ENCODE measurements at places on chromosomes 4 and X.

GRCh38 chr4:38625508-38625907 lies 38.5 kb upstream of the KLF3 start:
- DNase-seq, result no peak

- no peak for DNase-seq
Measured at GRCh38 chr4:153522802-153523094, 56.6 kb downstream of the TMEM131L start.

- DNase-seq, result no peak
Measured at GRCh38 chrX:110846071-110846470, 50.5 kb upstream of the CHRDL1 start.

DNA sequence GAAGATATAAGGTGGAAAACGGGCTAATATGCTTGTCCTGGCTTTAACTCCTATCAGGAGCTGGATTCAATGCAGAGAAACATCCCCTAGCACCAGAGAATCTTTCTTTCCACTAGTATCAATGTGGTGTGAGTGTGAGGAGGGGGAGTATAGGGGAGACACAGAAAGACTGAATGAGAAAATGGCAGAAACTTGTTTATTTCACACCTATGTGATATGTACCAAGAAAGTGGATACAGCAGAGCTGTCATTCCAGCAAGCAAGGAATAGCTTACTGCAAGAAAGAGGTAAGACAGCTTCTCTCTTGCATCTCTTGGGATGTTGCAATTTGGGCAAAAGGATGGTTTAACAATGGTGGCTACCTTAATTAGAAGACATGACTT lies 105.6 kb downstream of the LNX1 start:
- no peak for DNase-seq

DNA sequence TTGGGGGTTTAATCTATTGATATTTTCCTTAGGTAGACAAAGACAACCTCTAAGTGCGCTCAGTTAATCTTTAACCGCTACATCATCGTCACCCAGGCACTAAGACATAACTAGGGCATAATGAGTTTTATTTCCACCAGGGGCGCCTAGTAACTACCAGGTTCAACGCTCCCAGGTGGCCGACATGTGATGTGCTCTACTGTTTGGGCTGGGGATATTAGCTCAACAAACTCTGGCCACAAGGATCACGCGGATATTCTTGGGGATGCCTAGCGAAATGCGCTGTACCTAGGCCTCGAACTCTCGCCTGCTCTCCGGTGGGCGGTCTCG lies 915 bp upstream of the RAB33B start:
- DNase-seq, result no peak

DNA sequence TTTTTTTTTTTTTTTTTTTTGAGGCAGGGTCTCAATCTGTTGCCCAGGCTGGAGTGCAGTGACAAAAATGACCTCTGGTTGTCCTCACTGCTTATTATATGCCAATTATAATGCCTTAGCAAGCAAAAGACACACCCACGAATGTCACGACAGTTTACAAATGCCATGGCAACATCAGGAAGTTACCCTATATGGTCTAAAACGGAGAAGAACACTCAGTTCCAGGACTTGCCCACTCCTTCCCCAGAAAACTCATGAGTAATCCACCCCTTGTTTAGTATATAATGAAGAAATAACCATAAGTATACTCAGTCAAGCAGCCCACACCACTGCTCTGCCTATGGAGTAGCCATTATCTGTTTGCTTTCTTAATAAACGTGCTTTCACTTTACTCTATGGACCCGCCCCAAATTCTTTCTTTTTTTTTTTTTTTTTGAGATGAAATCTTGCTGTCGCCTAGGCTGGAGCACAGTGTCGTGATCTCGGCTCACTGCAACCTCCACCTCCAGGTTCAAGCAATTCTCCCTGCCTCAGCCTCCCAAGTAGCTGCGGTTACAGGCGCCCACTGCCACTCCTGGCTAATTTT lies 106.2 kb downstream of the SMIM20 start:
- DNase-seq, result peak; percentile 79

DNA sequence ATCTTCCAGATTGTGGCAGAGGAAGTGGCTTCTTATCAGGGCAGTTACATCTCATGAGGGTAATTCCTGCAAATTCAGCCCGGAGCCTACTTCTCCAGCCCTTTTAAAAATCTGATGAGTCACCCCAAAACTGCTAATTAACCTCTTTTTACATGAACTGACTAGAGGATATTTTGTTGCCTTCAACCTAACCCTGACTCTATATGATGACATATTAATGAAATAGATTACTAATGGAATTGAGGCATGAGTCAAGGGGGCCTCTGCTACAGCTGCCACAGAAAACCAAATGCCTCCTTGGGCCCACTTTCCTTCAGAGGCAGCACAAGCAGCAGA lies 72.5 kb downstream of the QRFPR start:
- no peak for DNase-seq

- no peak for DNase-seq
Measured at GRCh38 chr4:95181243-95181995, 367.4 kb downstream of the UNC5C start.

GRCh38 chr4:57065730-57066482 lies 44.3 kb downstream of the IGFBP7 start:
- DNase-seq, result no peak

- peak; percentile 9 for DNase-seq
Measured at GRCh38 chr4:153207567-153207966, 3.3 kb downstream of the TRIM2 start.

GRCh38 chr4:1399508-1400190 lies 6.6 kb downstream of the NKX1-1 start:
- no peak for DNase-seq

DNA sequence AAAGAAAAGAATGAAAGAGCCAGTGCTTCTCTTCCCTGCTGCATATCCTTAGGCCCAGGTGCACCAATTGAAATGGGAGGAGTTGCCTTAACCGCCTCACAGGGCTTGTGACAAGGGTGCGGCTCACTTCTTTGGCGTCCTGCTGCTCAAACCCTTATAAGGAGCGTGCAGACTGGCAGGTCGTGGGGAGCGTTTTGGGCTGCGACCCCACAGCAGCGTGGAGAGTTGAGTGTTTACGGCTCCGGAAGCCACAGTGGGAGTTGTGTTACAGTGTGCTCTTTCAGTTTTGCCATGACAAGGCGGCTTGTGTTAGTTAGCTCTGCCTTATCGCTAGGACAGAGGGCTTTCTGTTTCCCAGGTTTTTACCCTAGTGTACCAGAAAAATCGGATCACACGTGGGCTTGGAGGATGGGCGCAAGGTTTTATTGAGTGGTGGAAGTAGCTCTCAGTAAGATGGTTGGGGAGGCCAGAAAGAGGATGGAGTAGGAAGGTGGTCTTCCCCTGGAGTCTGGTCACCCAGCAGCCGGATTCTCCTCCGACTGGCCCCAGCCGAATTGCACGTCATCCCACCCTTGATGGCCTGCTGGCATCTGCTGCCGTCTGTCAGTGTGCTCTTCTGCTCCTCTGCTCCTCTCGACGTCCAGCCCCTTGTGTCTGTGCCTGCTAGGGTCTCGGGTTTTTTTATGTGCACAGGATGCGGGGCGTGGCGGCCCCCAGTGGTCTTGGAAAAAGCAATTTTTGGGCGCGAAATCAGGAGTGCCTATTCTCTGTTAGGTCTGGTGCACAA lies 718.9 kb downstream of the ARAP2 start:
- no peak for DNase-seq

- DNase-seq, result no peak
Measured at GRCh38 chr4:24208691-24209090, 318.8 kb upstream of the PPARGC1A start.

DNA sequence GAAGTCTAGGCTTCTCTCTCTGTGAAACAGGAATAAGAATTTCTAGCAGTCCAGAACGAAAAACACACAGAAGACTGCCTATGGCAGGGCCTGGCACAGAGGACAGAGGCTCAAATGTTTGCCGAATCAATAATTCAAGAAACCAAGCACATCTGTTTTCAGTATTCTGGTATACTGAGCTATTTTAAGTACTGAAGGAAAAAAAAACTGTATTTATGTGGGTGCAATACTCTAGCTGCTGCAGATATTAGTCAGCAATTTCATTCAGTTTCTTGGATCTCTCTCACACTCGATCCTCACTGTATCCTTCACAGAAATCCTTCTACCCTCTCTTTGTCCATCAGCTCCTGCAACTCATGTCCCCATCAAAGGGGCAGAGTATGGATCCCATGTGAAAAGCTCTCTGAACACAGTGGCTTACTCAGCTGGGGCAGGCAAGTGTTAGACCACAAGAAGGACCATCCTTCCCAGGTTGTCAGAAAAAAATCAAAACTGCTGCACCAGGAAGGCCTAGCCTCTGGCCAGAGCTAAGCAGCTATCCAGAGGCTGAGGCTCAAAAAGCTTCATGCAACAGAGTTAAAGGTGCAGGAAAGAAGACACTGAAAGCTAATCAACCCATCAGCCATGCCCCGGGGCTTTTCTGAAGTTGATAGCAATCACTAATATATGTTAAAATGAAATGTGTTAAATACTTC lies 9.1 kb upstream of the USO1 start:
- DNase-seq, result no peak

DNA sequence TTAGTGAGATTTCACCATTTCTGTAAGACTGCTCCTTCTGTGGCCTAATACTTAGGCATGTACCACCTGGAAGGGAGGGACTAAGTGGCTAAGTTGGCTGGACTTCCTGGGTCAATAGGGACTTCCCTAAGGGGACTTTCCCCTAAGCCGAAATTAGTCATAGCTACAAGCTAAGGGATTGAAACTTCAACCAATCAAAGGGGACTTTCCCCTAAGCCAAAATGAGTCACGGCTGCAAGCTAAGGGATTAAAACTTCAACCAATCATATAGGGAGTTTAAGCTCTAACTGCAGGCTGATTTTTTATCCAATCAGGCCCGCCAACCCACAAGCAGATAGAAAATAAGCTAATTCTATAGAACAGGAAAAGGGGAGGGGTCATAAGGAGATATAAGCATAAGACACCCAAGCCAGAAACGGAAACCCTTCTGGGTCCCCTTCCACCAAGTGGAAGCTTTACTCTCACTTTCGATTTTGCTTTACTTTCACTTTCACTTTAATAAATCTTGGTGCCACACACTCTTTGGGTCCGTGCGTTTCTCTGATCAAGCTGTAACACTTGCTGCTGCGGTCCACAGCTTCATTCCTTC lies 382.8 kb downstream of the KLHL4 start:
- no peak for DNase-seq

DNA sequence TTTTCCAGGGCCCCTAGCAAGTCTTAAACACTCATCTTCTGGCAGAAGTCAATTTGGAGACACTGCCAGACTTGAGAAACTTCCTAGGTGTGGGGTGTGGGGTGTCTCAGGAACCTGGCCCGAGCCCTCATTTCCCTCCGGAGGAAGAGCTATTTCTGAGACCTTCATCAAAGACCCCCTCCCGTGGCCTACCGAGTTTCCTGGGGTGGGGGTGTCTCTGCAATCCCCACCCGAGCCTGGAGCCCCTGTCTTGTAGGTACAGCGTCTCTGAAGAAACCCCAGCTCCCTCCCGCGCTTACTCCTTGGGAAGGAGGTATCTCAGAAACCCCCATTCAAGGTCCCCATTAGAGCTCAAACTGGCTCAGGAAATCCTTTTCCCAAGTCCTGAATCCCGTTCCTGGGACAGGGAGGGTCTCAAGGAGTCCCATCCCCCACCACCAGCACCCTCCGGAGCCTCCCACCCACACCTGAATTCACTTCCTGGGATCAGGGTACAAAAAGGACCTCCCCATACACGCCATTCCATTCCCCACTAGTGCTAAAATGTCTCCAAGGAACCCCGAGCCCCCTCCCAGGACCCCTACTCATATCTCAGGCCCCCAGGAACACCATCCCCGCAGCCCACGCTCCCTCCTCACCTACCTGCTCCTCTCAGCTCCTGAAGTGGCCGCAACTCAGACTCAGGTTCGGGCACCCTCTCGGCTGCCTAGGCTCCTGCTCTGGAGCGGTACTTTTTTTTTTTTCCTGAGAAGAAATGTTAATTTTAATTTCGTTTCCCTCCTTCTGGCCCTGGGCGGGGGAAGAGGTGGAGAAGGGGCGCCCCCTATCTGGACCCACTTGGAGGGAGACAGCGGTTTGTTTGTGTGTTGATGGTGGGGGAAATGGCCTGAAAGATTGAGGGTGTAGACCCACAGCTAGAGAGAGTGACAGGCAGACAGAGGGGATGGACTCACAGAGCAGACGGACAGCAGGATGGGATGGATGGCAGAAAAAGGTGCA lies 1.1 kb downstream of the SLC38A5 start:
- no peak for DNase-seq

- no peak for DNase-seq
Measured at GRCh38 chr4:40963897-40964478, 214.2 kb downstream of the NSUN7 start.

DNA sequence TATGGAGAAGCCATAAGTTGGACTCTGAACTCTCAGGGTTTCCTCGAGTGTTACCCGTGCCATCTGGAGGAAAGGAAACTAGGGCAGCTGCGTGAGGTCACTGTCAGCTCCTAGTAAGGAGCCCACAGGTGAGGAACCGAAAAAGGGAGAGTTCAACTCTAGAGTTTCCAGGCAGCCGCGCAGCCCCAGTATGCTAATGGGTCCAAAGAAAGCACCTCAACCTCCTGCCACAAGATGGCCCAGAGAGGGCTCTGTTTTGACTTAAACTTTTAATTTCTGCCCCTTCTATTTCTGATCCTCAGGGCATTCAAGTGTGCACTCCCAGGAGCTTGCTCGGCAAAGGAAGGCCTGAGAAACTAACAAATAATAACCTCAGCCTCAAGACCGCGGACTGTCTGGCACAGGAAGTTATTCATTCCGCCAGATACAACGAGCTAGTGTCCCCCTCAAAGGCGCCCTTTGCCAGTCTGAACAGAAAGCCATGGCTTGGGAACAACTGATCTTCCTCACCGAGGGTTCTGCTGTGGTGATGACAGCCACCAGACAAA lies 13.9 kb downstream of the SCARB2 start:
- no peak for DNase-seq

GRCh38 chr4:142092941-142093340 lies 456.6 kb downstream of the IL15 start:
- DNase-seq, result no peak

DNA sequence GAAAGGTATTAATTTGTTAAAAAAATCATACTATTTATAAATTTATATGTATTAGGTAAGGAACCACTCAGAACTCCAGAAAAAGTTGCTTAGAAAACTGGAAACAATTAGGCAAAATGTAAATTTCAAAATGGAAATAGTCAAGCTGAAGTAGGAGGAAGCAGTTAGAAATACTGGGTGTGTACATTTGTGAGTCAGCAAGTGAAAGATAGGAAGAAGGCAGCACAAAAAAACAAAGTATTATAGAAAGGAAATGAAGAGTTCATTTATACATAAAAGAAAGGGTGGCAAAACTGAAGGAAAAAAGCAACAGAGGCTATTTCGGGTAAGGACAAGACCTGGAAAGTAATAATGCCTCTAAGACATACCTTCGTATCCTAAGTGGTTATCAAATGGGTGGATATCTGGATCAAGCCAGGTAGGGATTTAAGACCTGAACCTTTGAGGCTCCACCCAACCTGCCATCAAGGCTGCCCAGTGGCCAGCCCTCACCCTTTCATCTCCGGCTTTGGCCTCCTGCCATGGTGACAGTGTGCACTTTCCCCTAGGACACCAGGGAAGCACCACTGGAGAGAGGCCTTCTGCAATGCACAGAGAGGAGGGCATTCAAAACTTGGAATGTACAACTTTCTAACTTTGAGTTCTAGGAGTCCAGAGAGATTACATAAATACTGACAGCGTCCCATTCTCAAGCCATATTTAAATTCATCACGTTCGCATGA lies at the start of gene LRRC66:
Gene LRRC66 (minus strand): TSS at position 428 of the 722 bp plus-strand sequence. CDS start 2,750 bp downstream, outside the sequence.
- DNase-seq, result no peak
